Hematopoietic multipotent progenitor cell (in vitro differentiated cells): ENCODE measurements at places on chromosomes 2 and 18.

GRCh38 chr2:241940329-241940728 lies 70.8 kb downstream of the RTP5 start:
- DNase-seq, result no peak

DNA sequence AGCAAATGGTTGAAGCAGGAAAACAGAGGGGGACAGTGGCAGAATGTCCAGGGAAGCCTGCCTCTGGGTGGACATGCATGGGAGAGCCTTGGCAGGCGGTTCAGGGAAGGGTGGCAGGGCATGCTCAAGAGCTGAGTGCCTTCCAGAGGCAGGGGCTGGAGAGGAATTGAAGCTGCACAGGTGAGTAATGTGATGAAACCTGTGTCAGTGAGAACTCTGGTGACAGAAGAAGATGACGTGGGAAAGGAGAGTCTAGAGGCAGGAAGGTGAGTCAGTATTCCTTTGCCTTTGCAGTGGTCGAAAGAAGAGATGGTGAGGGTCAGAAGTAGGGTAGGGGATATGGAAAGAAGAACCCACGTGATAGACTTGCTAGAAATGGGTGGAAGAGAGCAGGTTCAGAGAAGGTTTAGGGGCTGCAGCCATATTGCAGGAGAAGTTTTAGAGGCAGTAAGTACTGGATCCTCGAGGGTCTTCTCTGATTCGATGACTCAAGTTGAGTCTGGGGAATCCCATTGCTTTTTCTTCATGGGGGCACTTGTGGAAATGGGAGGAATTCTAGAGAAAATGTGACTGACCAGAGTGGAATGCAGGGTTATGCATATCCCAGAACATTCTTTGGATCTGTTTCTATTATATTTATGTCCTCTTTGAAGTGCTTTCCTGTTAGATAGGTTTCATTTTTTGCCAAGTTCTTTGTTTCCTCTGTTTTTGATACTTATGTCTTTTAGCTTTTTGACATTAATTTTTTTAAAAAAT lies 37.4 kb downstream of the TMEM87B start:
- no peak for DNase-seq

- DNase-seq, result no peak
Measured at GRCh38 chr2:204260901-204261300, 284.4 kb upstream of the PARD3B start.

- no peak for DNase-seq
Measured at GRCh38 chr18:35076135-35076924, 35.1 kb downstream of the MAPRE2 start.

DNA sequence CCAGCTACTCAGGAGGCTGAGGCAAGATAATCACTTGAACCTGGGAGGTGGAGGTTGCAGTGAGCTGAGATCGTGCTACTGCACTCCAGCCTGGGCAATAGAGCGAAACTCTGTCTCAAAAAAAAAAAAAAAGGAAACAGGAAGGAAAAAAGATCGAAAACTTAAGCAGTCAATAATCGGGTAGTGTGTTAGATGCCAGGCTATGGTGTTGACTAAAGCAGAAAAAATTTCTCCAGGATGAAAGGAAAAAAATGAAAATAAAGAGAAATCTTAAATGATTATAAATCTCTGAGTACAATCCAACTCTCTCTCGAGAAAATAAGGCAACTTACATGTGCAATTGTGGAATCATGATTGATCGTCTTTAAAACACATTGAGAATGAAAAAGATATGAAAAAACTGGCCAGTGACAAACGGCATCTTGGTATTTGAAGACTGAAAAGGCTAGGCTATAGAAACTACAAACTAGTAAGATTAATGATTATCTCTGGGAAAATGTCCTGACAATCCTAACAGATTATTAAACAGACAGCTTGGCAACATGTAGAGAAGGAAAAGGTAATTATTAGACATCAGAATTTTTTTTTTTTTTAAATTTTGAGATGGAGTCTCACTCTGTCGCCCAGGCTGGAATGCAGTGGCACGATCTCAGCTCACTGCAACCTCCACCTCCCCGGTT lies 16.3 kb upstream of the EPHA4 start:
- DNase-seq, result no peak

DNA sequence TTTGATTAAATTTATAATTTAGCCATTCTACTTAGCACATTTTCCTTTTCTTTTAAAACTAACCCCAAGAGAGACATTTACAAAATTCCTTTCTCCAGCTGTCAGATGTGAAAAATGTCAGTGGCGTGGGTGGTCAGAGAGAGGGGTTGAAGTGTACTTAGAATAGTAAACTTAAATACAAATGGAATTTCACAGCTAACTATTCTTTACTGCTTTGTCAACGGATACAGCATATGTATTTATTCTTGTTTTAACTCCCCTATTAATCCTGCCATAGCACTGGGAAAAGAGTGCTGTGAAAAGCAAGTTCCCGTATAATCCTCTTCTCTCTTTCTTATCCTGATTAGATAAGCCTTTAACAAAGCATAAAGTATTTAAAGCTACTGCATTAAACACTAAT lies 191.4 kb upstream of the CHAC2 start:
- DNase-seq, result no peak

- no peak for DNase-seq
Measured at GRCh38 chr2:32812316-32812715, 134.4 kb upstream of the LTBP1 start.

DNA sequence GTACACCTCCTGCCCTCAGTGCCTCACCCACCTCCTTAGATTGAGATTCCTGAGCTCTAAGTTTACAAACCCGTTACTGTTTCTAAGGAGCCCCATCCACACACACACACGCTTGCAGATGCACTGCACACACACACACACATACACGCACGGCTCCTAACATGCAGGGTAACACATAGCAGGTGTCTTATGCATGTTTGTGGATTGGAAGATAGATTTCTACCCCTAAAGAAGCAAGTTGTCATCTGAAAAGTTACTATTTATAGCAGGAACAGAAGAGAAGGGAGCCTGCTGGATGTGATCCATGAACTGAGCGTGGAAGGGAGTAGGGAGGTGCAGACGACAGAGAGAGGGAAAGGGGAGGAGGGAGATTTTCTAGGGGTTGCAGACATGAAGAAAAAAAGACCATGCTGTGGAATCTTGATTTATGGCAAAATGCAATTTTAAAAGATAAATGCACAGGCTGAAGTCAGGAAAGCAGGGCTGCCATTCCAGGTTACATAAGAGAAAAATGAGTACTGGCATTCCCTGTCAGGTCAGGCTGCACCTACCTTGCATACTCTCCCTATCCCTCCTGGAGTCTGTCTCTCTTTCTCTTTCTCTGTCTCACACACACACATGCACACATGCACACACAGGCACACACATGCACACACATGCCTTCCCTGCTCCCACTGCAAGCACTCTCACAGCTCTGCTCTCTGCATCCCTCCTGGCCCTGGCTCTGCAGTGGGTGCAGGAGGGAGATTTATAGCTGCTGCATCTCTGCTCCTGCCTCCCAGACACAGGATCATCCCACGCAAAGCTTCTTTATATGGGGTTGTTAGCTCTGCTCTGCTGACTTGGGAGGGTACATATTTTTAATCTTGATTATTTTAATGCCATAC lies 192.6 kb upstream of the MYT1L start:
- DNase-seq, result no peak

DNA sequence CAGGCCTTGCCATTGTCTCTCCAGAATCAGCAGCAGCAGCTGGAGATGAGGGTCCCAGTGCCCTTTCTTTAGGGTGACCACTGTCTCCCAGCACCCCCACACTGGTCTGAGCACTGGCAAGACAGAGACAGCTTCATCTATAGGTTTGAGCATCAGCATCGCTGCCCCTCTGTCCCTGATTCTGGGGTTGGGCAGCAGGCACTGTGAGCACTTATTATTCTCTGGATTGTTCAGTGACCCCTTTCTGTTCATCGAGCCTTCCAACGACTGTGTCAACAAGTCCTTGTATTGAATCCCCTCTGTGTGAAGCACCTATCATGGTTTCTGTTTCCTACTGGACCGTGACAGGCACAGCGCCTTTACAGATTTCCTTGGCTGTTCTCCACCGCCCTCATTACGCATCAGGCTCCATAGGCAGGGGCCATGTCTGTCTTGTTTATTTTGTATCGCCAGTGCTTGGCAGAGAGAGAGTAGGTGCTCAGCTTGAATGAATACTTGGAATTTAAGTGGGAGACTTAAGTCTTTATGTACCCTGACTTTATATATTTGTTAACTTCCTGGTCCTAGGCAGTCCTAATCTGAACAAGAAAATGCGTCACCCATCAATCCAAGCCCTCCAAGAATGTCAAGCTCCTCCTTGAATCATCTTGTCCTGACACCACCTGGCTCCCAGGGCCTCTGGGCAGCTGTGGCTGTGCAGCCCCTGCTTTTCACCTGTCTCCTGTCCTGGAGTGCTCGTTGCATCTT lies 11.4 kb downstream of the MALL start:
- DNase-seq, result no peak

- DNase-seq, result no peak
Measured at GRCh38 chr2:18545384-18545783, 15.1 kb downstream of the RDH14 start.

DNA sequence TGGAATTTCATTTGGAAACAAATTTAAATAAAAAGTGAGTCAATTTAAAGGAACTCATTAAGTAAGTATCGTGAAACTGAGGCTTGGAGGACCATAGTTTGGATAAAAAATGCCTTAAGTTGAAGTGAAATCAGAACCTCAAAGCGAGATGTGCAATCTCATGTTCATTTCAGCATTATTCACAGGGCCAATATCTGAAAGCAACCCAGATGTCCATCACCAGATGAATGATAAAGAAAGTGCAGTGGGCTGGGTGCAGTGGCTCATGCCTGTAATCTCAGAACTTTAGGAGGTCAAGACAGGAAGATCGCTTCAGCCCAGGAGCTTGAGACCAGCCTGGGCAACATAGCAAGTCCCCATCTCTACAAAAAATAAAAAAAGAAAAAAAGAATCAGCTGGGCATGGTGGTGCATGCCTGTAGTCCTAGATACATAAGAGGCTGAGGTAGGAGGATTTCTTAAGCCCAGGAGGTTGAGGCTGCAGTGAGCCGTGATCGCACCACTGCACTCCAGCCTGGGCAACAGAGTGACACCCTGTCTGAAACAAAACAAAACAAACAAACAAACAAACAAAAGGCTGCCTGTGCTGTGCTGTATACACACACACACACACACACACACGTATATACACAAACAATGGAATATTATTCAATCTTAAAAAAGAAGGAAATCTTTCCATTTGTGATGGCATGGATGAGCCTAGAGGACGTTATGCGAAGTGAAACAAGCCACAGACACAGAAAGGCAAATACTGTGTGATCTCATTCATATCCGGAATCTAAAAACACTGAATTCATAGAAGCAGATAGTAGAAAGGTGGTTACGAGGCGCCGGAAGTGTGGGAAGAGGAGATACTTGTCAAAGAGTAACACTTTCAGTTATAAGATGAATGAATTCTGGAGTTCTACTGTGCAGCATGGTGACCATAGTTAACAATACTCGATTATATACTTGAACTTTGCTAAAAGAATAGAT lies 14.5 kb downstream of the SH3RF3 start:
- DNase-seq, result no peak

DNA sequence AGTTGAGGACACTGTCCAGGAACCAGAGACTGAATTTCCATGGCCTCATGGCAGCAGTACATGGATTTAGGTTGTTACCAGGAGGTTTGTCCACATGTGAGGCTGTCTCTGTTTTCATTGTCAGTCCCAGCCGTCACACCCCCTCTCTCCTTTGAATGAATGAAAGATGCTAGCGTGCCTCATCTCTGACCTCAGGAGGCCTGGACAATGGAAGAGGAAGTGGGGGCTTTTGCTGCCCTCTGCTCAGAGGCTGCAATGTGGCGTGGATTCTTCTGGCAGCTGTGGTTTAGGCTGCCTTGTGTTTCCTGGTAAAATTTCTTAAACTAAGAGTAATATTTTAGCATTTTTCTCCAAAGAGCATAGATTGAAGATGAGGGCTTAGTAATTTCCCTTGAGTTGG lies 47.5 kb downstream of the RAB31 start:
- peak; percentile 82 for DNase-seq

DNA sequence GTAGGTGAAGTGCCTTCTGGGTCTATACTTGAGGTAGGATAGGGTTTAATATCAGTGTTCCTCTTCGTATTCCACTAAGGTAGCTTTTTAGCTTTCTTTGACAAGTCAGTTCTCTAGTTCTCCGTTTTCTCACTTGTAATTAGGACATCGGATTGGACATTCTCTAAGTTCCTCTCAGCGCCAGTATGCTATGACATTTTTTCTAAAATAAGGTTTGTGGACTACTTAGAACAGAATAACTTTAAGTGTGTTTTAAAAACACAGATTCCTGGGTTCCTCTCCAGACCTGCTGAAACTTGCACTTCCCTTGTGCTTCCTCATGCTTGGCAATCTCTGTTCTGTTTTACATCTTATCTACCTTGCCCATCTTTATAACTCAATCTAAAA lies 69.3 kb upstream of the YWHAQ start:
- no peak for DNase-seq

DNA sequence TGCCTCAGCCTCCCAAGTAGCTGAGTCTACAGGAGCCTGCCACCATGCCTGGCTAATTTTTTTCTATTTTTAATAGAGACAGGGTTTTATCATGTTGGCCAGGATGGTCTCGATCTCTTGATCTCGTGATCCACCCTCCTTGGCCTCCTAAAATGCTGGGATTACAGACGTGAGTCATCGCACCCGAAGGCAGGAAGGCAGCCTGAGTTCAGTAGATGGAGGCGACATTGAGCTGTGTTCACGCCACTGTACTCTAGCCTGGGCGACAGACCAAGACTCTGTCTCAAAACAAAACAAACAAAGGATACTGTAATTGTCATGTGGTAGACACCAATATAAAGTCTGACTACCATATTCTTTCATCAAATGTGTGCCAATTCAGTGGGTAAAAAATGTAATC lies 500.9 kb upstream of the DSEL start:
- DNase-seq, result no peak

DNA sequence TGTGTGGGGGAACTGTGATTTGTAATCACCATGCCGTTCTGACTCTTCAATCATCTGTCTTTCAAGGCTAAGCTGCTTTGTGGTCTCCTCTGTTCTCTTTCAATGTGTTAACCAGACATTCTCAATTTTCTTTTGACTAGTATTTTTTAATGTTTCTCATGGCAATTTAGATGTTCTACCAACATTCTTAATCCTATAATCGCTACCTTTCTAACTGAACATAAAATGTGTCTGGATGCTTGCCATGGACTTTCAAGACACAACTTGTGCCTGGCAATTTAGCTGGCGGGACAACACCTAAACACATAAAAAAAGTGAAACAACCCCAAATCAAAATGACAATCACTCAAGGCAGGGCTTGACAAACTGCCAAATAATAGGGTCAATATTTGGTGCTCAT lies 135.0 kb upstream of the ACKR3 start:
- no peak for DNase-seq

- peak; percentile 62 for DNase-seq
Measured at GRCh38 chr2:48531141-48531648, 1.2 kb downstream of the STON1 start.

GRCh38 chr2:168037778-168038177 lies 209.6 kb downstream of the STK39 start:
- no peak for DNase-seq

GRCh38 chr2:65062843-65063825 lies 6.9 kb downstream of the CEP68 start:
- no peak for DNase-seq
